Transverse colon (tissue), 4 donors: ENCODE measurements at places on chromosomes 5 and 9. TPM values are rescaled to one million over a fixed set of nuclear protein-coding genes. Genes with fewer than 3 reads are reported as not detected.

- no peak for DNase-seq
These were observed 37.1 kb upstream of the PALM2AKAP2 start for GRCh38 chr9:109742776-109743348.

CDC20B gene
- total RNA-seq: not detected

MRPL50 gene
- total RNA-seq: 9.6 TPM

SHLD3 gene
- total RNA-seq: not detected

- no peak for DNase-seq
These were observed 77.0 kb upstream of the FER start for GRCh38 chr5:108670591-108671289.

- DNase-seq: no peak
These were observed 21.8 kb upstream of the ADAMTS19 start for GRCh38 chr5:129438322-129438721.

SLC45A2 gene
- not detected for total RNA-seq

GRCh38 chr5:151682751-151683331, 3.9 kb downstream of the SPARC start:
- DNase-seq: no peak
